ENCODE measurements at places on chromosomes 12 and 14.

- DNase-seq: peak; percentile 68
These were observed 79.1 kb upstream of the HECTD1 start for GRCh38 chr14:31286456-31287293.

- peak; percentile 82 for DNase-seq
These were observed 11.4 kb upstream of the CALCOCO1 start for GRCh38 chr12:53738406-53739213.

GRCh38 chr14:25896777-25897176 lies 701.1 kb downstream of the NOVA1 start:
- DNase-seq: peak; percentile 71

DNA sequence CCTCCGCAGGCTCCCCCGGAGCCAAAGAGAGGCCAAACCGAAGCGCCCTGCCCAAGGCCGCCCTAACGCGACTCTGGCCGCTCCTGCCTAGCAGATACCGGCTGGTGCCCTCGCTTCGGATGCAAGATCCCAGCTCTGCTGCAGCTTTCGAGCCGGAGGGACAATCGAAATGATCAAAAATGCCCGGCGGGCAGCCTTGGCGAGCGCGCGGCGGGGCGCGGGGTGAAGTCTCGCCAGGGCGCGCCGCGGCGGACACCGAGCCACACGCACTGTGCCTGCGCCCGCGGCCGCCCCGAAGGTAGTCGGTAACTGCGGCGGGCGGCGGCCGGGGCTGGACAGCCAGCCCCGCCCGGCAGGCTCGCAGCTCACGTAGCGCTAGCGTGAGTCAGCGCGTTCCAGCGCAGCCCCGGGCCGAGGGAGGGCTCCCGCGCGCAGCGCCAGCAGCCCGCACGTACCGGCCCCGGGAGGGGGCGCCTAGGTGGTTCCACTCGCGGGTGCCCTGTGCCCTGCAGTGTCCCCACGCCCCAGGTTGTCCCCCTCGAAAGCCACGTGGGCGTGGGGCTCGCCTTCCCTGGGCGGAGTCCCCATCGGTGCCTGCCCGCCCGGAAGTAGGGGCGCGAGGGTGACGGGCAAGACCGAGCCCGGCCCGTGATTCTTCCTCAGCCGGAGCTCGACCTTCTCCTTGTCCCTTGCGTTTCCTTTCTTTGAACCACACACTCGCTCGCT lies 109.2 kb upstream of the EGLN3 start:
- DNase-seq: peak; percentile 91

GRCh38 chr14:75084513-75084912 lies 15.1 kb downstream of the ZC2HC1C start:
- no peak for DNase-seq

GRCh38 chr12:32737715-32738114 lies 18.0 kb downstream of the YARS2 start:
- no peak for DNase-seq

GRCh38 chr12:76792828-76793227 lies 28.9 kb downstream of the ZDHHC17 start:
- DNase-seq: no peak

- no peak for DNase-seq
These were observed 6.8 kb downstream of the GIT2 start for GRCh38 chr12:109989380-109989779.

GRCh38 chr12:15977999-15978951 lies 67.1 kb downstream of the DERA start:
- DNase-seq: no peak

DNA sequence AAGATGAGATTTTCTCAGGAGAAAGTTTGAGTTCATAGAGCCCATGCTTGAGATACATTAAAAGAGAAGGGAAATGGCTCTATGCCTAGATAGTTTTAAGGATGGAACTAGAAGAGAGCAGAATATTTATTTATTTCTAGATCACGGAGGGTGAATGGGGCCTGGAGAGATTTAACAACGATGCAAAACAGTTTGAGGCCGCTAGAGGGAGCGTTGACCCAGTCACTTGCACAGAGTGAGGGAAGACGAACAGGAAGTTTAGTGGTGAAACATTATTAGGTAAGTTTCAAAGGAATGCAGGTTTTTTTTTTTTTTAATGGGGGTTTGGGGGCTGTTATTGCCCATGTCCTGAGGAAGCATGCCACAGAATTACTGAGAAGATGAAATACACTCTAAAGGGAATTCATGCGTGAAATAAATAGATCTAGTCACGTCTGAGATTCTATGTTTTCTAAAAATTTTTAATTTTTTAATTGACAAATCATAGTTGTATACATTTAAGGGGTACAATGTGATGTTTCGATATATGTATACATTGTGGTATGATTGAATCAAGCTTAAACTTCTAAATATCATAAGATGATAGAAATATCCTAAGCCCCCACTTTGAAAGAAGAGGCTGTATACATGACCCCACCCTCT lies 14.8 kb upstream of the PPP1R1A start:
- DNase-seq: peak; percentile 80

All from islet precursor cell (in vitro differentiated cells).